ENCODE measurements at places on chromosomes 7 and 10.

GRCh38 chr7:35846816-35847412 is 46.1 kb downstream of the SEPTIN7 start:
- DNase-seq = no peak

DNA sequence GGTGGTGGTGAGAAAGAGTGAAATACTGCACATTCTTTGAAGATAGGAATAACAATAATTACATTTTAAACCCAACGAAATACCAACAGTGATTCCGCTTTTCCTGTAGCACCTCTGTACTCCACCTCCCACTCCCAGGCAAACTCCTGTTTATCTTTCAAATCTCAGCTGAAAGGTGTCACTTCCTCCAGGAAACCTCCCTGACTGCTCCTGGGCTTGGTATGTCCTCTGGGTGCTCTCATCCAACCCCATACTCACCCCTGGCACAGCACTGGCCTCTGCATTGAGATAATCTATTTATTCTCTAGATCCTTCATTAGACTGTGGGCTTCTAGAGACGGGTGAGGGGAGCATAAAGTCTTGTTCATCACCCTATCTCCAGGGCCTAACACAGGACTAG is 148.0 kb downstream of the MYOF start:
- no peak for DNase-seq

DNA sequence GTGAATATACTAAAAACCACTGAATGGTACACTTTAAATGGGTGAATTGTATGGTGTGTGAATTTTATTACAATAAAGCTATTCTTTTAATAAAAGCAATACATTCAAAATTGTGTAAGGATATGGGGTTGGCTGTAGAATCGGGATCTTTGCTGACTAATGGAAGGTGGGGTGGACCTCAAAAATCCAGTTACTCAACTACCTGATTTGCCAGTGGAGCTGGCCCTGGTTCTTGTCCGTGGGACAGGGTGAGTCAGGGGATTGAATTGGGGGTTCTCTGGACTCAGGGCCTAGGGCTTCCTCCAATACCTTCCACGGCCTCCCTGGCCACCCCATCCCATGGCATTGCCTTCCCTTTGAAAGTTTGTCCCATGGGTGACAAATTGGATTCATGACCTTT is 13.5 kb upstream of the RABGEF1 start:
- DNase-seq = no peak

GRCh38 chr7:91128683-91129348 is 135.4 kb upstream of the FZD1 start:
- no peak for DNase-seq

DNA sequence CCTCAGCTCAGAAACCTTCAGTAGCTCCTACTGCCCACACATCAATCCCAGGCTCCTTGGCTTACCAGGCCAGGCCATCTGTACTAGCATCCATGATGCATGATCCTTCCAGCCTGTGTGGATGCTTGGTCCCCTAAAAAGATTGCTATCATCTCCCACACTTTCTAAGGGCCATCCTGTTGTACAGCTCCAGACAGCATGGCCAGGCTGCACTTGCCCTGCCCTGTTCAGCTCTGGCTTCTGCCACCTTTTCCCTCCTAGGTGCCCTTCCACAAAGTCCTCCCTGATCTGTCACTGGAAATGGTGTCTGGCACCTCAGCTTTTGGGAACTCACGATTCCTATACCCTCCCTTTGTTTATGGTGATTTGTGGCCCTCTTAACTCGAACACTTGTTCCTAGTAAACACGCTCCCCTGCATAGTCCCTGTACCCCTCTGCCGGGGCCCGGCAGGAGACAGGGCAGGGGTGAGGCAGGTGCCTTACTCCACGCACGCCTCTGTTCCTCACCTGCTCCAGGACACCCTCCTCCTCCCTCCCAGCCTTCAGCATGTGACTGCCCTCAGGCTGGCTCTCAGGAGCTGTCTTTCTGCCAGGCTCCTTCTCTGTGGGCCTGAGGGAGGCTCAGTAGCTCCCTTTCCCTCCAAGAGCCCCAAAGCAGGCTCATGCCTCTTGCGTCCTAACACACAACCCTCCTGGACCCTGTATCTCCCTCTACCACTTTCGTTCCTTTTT is 71.8 kb downstream of the CDH23 start:
- no peak for DNase-seq

DNA sequence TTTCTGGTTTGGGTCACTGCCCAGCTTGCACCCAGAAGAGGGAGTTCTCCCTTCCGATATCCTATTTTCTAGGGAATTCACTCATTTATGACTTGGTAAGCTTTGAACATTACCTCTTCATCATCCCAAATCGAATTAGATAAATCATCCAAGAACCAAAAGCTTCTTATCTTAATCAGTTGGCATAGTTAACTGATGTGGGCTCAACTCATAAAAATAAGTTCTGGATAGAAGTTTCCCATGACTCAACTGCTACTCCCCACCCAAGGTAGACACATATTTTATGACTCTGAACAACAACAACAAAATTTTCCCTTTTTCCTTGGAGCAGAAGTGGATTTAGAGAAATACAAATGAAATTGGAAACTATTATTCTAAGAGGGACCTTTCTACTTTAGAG is 102.9 kb upstream of the CCDC6 start:
- no peak for DNase-seq

DNA sequence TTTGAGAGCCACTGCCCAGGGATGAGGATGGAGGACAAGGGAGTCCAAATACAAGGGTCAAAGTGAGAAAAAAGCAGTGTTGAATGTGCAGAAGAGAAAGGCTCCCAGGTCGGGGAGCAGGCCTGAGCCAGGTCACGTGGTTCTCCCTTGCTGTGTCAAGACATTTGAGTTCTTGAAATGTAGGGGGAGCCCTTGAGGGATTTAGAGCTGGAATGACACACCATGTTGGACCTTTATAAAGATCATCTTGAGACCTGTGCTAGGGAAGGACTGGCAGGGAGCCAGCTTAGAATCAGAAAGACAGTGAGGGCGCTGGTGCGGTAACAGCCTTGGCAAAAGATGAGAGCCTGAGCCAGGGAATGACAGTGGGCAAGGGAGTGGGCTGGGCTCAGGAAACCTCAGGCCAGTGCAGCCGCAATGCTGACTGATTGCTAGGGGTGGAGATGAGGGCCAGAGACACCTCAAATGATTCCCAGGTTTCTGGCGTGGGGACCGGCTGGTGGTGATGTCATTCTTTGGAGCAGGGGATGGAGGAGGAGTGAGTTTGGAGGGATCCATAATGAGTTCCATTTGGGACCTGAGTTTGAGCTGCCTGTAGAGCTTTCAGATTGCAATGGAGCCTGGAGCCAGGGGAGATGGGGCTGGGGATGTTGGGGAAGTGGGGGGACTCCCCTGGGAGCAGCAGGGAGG is 120.1 kb downstream of the PTPN20 start:
- DNase-seq = no peak

DNA sequence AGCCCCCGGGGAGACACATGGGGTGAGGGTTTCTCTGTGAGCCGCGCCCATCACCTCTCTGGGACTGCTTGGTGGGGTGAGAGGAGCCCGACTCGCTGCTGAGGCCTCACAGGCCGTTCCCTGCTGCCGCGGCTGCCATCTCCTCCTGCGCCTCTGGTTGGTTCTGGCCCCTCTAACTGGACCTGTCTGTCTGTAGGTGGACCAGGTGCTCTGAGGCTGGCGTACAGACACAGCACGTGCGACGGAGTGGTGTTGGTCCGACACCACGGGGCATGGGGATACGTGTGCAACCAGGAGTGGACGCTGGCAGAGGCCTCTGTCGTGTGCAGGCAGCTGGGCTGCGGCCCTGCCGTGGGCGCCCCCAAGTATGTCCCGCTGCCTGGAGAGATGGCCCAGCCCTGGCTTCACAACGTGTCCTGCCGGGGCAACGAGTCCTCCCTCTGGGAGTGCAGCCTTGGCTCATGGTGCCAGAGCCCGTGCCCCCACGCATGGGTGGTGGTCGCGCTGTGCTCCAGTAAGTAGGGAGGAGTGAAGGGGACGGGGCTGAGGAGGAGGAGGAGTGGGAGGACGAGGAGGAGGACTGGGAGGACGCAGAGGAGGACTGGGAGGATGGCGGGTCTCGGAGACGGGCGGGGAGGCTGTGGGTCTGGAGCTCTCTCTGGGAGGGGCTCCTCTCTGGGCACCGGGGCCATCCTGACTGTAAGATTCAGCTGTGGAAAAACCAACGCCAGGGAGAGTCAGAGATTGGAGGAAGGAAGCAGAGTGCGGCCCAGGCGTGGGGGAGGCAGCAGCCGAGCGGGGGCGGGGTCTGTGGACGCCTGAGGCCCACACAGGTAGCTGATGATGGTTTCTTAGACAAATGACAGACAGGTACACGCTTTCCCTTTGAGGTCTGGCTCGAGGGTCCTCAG is 2.6 kb downstream of the SCART1 start:
- DNase-seq = no peak

DNA sequence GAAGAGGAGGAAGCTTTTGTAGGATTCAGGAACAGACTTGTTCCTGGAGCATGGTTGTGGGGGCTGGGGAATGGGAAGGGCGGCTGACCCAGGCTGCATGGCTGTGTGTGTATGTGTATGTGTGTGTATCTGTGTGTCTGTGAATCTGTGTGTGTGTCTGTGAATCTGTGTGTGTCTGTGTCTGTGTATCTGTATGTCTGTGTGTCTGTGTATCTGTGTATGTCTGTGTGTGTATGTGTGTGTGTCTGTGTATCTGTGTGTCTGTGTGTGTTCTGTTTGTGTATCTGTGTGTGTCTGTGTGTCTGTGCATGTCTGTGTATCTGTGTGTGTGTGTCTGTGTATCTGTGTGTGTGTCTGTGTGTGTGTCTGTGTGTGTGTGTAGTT is 6.6 kb upstream of the STX1A start:
- DNase-seq = no peak

GRCh38 chr7:24108906-24109376 is 175.0 kb upstream of the NPY start:
- no peak for DNase-seq

GRCh38 chr10:48651293-48651692 is 33.4 kb upstream of the WDFY4 start:
- DNase-seq = no peak

GRCh38 chr10:96902731-96903358 is 70.7 kb downstream of the LCOR start:
- no peak for DNase-seq

DNA sequence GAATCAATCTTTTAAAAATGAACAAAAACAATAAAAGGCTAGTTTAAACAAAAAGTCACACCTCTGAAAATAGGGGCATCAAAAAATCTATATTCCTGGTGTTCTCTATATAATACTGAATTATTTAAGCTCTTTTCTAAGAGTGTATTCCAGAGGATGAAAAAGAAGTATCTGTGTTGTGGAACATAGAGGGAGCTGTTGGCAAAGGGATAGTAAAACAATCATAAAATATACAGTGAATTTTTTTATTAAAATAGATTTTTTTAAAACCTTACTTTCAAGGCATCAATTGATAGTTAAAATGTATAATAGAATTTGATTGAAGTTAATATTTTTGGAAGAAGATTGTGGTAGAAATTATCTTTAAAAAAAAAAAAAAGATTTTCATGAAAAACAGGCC is 1409.1 kb upstream of the CELF2 start:
- DNase-seq = no peak

- DNase-seq = no peak
These were observed 18.2 kb downstream of the COL13A1 start for GRCh38 chr10:69819716-69820506.

DNA sequence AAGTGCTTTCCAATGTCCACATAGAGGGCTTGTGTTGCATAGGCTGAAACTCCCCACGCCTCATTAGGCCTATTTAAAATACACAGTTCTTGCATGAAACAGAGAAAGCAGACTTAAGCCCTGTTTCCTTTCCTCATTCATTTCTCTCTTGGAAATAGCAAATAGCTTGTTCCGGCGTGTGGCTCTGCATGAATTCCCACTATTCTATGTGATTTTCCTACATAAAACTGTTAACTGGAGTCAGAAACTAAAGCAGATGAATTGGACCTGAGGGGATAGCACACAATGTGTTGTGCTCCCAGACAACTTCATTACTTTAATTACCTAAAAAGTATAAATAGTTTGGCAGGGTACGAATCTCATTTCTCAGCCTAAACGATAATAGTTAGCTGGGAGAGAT is 981.5 kb downstream of the SORCS1 start:
- no peak for DNase-seq

DNA sequence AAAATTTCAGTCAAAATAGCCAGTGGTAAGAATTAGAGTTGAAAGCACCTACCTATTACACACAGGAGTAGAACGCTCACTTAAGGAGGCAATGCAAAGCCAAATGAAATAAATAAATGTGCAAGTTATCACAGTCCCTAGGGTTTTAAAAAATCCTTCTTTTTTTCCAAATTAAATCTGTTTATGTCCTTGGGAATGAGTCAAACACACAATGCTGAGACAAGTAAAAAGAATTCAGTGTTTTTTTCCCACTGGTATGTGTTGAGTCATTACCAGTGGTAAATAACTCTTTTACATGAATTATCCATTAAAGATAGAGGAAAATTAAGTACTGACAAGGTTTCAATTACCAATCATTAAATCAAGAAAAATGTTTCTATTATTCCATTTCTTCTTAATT is 438.6 kb downstream of the TNS3 start:
- no peak for DNase-seq

- DNase-seq = no peak
These were observed 66.5 kb downstream of the SYPL1 start for GRCh38 chr7:106045586-106045985.

- DNase-seq = no peak
These were observed 116.1 kb downstream of the STRA8 start for GRCh38 chr7:135349746-135350145.

GRCh38 chr7:5584096-5584495 is 160.5 kb upstream of the TNRC18 start:
- no peak for DNase-seq

DNA sequence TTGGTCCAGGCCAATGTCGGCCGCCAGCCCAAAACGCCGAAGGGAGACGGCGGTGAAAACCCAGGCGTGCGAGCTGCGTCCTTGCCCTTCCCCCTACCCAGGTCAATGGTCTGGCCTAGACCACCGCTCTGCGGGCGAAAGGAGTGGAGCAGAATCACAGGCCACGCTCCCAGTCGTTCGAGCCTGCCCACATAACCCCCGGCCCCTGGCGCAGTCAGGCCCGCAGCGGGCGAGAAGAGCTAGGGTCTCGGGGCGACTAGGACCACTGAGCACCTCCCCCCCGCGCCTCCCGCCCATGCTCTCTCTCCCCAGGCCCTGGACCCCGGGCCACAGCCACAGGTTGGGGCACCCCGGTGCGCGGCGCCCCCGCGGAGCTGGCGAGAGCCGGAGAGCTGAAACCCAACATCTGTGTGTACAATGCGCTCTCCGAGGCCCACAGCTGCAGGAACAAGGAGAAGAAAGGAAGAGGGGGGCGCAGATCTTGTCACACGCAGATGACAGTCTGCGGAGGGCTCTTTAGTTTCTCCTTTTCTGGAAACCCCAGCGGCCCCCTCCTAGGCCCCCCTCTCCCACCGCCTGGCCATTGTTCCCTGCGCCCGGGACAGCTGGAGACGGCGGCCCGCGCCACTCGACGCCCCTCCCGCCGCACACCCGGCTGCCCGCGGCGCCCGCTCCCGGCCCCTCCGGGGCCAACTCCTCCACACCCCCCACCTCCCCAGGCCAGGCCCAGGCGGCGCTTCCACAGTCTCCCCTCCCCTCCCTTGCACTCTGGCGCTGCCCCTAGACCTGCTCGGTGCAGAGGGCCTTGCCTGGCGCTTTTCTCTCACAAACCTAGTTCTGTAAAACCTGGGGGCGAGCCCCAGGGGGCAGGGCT is 355.0 kb downstream of the DNAJB6 start:
- no peak for DNase-seq

- no peak for DNase-seq
These were observed 3.0 kb downstream of the LRWD1 start for GRCh38 chr7:102467581-102468477.

GRCh38 chr10:48602401-48603135 is 2.3 kb downstream of the ARHGAP22 start:
- DNase-seq = no peak

GRCh38 chr10:6247041-6247712 is 44.4 kb downstream of the PFKFB3 start:
- DNase-seq = no peak

All from activated naive CD4-positive, alpha-beta T cell treated with anti-CD3 and anti-CD28 coated beads for 36 hours (primary cell).